ENCODE measurements at places on chromosomes 16 and 17.

DNA sequence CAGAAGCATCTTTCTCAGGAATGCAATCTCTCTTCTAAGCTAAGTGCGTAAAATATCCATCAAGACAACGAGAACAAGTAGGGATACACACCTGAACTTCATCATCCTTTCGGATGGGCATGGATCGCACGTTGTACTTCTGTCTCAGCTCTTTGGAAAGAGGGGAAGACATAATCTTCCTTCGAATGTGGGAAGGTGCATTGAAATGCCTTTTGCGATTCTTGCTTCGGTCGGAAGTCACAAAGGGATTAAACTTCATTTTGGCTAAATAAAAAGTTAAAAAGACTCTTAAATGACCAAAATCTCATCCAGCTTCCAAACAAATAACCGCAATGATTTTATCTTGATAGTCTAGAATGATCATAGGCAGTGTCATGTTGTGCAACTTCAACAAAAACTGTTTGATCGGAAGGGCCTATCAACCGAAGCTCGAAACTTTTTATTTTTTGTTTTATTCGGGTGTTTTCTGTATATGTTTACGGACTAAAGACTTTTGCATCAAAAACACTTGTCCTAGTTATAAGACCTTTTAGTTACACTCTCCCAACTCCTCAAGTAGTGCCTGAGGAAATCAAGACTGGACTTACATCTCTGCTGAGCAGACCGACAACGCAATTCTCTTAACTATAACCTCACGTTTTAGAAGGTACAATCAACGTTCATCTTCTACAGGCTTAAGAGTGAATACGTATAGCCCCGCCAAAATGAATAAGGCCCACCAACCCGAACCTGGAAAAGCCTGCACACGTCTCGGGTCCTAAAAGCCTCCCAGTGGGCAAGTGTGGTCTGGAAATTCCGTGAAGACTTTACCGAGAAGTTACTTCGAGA is 727 bp downstream of the RPL26 start:
- DNase-seq: no peak

DNA sequence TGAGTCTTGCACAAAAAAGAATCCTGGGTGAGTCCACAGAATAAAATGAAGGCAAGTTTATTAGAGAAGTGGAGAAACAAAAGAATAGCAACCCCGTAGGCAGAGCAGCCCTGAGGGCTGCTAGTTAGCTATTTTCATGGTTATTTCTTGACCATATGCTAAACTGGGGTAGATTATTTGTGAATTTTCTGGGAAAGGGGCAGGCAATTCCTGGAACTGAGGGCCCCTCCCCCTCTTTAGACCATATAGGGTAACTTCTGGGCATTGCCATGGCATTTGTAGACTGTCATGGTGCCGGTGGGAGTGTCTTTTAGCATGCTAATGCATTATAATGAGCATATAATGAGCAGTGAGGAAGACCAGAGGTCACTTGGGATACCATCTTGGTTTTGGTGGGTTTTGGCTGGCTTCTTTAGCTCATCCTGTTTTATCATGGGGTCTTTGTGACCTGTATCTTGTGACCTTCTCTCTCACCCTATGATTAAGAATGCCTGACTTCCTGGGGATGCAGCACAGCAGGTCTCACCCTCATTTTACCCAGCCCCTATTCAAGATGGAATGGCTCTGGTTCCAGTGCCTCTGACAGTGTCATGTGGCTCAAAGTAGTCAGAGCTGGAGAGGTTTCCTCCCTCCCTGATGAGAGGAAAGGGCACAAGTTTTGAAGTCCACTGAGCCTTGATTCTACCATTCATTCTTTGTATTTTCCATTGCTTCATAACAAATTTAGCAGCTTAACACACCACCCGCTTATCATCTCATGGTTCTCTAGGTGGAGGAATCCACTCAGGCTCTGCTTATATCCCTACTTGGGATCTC is 55.7 kb upstream of the LGALS9 start:
- no peak for DNase-seq

DNA sequence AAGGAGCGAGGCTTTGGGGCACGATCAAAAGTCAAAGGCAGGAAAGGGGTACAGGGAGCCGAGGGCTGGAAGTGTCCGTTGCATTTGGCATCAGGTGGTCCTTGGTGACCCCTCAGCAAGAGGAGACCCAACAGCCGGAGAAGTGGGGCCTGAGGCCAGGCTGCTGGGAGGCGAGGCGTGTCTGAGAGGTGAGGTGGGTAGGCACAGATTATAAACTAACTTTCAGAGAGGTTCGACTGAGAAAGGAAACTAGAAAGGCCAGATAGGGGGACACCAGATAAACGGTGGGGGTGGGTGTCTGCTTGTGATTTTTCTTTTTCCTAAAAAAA is 3.6 kb downstream of the PECAM1 start:
- DNase-seq: no peak

DNA sequence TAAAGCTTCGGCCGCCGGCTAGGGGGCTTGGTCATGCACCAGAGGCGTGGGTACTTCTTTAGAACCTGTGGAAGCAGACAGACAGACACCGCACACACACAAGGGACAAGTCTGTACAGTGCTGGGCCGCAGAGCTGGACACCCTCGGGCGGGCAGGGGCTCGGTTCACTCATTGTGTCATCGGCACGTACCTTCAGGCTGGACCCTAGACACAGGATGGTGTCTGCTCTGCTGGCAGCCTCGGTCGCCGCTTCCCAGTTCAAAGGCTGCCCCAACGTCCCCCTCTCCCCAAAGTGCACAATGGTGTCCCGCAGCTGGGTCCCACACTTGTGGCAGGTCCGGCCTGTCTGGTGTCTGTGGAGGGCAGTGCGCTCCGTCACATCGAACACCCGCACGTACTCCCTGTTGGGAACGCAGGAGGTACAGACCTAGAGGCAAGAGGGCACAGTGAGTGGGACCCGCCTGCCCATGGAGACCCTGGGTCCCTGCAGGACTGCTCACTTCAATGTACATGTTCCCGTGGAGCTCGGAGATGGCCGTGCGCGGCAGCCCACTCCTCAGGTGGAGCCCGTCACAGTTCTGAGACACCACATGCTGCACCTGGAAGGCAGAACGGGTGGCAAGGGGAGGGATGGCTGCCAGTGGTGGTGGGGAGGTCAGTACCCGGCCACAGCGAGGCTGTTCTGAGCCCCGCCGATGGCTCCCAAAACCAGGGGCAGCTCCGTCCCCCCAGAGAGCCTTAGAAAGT is 3.1 kb upstream of the PCYT2 start:
- no peak for DNase-seq

DNA sequence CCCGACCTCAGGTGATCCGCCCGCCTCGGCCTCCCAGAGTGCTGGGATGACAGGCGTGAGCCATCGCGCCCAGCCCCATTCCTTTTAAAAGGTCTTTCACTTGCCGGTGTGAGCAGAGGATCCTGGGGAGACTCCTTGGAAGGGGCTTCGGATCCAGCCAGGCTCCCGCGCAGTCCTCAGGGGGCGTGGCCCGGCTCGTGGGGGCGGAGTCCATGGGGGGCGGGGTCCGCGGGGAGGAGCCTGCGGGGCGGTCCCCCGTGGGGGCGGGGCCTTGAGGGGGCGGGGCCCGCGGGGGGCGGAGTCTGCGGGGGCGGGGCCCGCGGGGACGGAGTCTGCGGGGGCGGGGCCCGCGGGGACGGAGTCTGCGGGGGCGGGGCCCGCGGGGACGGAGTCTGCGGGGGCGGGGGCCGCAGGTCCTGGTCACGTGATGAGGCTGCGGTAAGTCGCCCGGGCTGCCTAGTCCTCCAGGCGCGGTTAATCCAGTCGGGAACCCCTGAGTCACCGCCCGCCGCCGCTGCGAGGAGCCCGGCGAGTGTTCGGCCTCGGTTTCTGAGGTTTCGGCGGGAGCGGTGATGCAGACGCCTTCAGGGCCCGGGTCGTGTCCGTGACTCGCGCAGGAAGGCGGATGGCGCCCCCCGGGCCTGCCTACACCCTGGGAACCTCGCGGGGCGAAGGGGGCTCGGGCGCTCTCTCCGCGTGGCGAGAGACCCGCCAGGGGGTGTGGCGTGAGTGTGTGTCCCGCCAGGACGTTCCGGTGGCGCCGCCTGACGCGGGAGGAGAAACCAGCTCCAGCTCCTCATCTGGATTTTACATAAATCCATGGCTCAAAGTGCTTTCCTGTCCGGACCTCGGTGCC is 23.6 kb upstream of the ABR start:
- no peak for DNase-seq

- DNase-seq: no peak
These were observed 2.4 kb downstream of the CCL18 start for GRCh38 chr17:36066365-36066985.

DNA sequence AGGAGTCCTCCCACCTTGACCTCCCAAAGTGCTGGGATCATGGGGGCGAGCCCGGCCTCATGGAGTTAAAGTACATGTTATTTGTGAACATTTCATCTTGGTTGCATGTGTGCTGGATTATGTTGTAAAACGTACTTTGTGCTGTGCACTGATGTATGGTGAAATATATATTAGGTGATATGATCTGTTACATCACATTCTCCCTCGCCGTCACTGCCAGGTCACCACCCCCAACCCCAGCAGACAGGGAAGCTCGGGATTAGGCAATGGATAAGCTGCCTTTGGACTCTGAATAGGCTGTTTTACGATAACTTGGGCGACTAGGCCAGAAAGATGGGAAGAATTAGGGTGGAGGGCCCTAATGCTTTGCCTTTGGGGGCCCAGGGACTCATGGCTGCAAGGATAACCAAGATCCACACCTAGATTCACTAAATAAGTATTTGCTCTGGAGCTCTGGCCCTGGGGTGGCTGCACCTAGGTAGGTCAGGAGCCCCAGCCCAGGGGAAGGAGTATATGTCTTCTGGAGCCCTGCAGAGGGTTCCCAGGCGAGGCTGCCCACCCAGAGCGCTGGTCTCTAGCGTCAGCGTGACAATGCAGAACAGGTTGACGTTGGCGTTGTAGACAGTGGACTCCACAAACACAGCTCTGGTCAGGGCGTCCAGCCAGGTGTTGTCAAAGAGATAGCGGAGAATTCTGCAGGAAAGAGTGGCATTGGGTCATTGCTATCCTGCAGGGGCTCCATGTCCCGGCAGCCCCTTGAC is 27.1 kb upstream of the GCSH start:
- DNase-seq: no peak

DNA sequence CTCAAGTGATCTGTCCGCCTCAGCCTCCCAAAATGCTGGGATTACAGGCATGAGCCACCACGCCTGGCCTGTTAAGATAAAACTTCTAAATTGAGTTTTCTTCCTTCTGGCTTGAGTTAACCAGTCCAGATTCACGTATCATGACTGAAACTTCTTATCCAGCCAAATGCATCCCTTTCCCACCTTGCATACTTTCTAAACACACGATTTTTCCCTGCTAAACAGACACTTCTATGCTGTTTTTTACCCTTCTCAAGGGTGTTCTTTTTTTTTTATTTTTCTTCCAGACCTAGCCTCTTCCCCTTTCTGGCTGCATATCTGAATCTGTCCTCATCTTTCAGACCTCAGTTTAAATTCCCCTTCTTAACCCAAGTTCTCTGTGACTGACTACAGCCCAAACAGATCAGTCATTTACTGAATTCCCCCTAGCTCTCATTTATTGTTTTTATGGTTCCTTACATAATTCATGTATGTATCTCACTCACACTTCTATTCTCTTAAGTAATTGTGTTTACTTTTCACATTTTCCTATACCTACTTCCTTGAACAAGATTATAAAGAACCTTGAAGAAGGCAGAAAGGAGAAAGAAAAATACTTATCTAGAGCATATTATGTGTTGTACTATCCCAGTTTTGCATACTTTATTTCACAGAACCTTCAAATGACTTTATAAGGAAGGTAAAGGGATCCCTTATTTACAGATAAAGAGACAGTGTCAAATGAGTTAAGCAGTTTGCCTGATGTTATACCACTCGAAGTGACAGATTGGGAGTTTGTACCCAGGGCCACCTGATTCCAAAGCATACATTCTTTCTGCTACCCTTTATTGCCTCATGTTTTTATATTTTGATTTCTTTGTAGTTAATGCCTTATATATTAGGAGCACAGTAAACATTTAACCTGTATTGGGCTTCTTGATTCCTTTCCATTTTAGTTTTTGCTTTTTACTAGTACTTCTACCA is 5.2 kb downstream of the EVI2B start:
- peak; percentile 79 for DNase-seq

GRCh38 chr17:78535273-78536197 is 41.7 kb downstream of the DNAH17 start:
- no peak for DNase-seq

DNA sequence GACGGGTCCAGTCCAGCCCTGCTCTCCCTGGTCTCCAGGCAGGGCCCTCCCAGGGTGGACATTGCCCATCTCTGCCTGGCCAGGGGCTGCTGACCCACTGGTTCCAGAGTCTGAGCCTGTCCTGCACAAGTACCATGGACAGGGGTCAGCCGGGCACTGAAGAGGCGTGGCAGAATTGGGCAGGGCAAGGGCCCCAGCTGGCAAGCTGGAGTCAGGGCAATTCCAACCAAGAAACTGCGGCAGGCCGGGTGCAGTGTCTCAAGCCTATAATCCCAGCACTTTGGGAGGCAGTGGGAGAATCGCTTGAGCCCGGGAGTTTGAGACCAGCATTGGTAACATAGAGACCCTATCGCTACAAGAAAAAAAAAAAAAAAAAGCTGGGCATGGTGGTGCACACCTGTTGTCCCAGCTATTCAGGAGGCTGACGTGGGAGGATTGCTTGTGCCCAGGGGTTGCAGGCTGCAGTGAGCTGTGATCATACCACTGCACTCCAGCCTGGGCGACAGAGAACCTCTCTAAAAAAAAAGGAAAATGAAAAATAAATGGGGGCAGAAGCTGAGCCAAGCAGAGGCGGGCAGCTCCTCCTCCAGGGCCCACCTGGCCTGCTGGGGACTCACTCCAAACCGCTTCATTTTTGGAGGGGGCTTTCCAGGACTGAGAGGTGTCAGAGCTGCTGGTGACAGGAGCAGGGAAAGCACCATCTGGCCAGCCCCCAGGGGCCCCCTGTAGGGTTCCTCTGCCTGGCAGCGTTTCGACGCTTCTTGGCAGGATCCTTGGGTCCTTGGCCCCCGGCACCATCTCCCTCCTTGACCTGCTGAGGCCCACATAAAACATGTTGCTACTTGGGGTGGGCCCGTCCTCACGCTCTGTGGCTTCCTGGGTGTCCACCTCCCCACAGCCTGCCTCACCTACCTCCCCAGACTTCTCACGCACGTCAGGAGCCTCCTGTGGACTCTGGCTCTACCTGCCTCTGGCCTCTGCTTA is 2.9 kb upstream of the MAFG start:
- DNase-seq: no peak

DNA sequence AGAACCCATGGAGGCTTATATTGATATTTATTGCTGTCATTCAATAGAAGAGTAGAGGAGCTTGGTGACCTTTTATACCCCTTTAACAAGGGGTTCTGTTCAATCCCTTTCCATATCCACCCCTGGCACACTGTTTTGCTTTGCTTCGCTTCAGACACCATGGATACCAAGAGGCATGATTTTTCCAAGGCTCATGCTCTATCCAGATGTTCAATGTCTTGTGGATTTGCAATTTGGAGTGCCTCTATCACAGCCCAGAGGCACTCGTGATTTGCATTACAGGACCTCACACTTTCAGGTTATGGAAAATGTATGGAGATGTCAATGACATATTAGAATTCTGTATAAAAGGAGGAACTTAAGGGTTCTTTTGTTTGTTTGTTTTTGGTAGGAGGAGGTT is 21.5 kb downstream of the CFAP20 start:
- no peak for DNase-seq

GRCh38 chr17:50949128-50949988 is 83.2 kb upstream of the TOB1 start:
- DNase-seq: no peak

- DNase-seq: no peak
These were observed 12.5 kb downstream of the C17orf78 start for GRCh38 chr17:37388266-37388665.

GRCh38 chr17:77548967-77549366 is 408.2 kb downstream of the SEC14L1 start:
- peak; percentile 38 for DNase-seq
